ENCODE measurements at places on chromosomes 4 and X.
A peak's percentile ranks its signal among the peaks of the same experiment; 100 is the strongest.

- peak; percentile 20 for DNase-seq
Measured at GRCh38 chrX:69988955-69989394, 60.8 kb downstream of the AWAT2 start.

DNA sequence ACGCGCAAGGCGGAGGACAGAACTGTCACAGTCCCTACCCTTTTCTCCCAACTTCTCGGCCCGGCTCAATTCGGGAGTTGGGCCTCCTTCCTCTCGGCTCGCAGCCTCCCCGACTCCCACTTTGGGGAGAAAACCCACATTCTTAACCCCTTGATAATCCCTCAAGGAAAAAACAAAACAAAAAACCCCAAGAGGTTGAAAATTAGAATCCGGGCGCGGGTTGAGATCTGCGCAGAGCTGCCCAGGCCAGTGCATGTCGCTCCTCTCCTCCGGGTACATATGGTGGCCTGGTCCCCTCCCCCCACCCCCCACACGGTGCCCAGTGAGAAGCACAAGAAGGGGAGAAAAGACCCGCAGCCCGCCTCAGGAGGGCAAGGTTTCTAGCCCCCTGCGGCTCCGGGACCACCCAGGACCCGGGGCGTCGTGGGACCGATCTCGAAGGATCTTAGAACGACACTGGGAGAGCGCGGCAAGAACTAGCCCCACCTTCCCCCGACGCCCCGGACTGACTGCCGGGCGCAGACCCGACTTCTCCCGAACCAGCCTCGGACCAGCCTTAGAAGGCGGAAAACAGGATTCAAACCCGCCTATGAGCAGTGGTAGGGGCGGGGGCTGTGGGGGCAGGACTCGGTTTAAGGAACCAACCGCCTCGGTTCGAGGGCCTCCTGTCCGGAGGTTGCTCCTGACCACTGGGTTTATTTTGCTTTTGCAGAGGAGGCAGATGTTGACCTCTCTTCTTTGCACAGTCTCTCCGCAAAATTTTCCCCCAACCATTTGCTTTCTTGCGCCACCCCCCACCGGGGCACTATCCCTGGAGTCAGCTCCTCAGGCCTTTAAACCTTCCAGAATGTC is 2.5 kb upstream of the PDGFRA start:
- peak; percentile 90 for DNase-seq

DNA sequence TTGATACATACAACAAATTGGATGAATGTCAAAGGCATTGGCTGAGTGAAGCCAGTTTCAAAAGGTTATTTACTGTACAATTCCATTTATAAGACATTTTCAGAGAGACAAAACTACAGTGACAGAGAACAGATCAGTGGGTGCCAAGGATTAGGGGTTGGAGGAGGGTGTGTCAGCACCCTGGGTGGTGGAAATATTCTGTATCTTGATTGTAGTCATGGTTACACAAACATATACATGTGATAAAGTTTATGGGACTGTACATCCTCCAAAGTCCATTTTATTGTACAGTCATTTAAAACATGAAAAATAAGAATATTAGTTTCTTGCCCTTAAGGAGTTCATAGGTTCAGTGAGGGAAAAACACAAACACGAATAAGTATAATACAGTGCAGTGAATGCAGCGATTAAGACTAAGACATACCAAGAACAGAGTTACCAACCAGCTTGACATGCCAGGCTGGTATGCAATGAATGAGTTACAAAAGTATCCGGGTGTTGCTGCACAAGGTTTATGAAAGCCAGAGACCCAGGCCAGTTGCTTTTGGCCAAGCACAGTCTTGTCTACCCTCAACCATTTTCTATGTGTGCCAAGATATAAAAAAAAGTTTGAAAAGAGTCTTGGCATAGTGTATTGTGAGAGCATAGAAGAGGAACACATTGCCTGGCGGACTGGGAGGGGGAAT is 123.6 kb downstream of the MSL3 start:
- no peak for DNase-seq

- DNase-seq = no peak
Measured at GRCh38 chr4:140807491-140808252, 51.5 kb upstream of the TBC1D9 start.

DNA sequence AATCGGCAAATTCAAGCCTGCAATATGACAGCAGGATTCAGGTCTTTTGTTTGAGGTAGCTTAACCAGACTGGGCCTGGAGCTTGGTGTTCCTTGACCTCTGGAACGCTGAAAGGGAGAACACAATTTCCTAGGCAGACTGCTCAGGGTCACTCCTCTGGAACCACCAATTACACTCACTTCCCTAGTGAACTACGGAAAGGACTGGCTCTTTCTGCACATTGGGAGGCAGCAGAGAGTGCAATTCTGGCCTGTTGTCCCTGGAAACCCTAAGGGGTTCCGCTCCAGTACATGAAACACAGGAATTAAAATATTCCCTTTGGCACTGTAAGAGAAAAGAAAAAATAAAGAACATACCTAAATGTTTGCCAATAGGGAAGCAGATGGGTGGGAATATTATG is 58.6 kb downstream of the GPC3 start:
- DNase-seq = no peak

- DNase-seq = no peak
Measured at GRCh38 chr4:57075367-57075766, 34.8 kb downstream of the IGFBP7 start.
